ENCODE measurements at places on chromosomes 5 and 9.

GRCh38 chr5:16147179-16147900 is 32.3 kb downstream of the MARCHF11 start:
- no peak for DNase-seq

DNA sequence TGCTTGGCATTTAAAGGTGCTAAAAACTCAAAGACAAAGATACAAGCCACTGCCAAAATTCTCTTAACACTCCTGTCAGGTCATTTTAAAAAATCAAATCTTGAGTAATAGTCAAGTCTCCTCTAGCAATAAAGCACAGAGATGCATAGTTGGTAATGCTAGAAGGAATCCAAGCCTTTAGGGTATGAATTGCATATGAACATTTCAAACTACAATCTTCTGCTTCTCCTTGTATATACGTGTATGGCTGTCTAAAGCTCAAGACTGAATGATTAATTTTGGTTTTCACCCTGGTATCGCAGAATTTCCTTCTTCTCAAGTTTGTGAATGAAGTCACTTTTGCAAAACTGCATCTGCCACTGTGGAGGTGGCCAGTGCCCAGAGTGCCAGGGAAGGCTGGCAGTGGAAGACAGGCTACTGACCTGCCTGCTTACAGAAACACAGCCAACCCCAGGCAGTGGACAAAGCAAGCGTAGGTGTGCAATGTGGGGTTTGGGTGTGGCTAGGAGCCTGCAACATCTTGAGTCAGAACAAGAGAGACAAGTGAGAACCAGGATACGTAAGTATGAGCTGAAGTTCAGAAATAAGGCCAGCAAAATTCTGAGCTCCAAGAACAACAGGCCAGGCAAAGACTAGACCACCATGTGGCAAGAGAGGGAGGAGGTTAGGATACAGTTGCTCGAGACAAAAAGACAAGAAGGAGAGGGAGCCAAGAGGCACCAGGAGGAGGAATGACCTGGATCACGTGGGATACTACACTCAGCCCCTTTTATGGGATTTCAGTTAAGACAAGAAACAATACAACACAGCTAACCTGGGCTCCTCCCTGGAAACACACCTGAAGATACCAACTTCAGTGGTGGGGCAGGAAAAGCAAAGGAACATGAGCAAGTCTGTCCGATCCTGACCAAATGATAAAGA is 22.6 kb downstream of the MYO10 start:
- no peak for DNase-seq

- no peak for DNase-seq
Measured at GRCh38 chr9:78695519-78695918, 398.6 kb downstream of the PSAT1 start.

- DNase-seq = no peak
Measured at GRCh38 chr5:154236011-154236410, 45.5 kb downstream of the GALNT10 start.

DNA sequence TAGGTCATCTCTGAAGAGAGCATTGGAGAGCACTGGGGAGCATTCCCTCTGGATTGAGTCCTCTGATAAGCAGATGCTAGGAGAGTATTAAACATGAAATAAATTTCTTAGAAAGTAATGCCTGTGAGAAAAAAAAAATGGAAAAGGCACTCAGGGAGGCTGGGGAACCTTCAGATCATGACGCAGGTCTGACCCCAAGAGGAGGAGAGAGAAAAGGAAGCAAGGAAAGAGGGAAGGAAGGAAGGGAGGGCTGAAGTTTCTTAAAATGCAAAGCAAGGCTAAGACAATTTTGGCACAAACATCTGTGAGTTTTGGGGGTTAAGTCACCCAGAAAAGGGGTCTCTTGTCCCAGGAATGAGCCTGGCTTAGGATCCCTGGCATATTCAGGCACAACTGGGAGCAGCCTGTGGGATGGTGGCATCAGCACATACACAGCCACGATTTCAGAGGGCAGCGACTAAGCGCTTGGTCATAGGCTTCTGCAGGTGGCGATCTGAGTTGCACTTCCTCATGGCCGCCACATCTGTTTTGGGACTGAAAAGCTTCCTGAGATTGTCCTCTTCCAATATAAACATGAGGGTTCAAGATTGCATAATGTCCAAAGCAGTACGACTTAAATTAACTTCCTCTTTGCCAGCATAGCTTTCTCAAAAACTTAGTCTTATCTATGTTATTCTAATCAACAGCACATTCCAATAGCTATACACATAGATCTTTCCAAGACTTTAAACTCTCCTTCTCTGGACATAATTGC is 692.7 kb downstream of the DNAH5 start:
- no peak for DNase-seq

GRCh38 chr5:98639274-98639673 is 134.2 kb upstream of the RGMB start:
- no peak for DNase-seq

DNA sequence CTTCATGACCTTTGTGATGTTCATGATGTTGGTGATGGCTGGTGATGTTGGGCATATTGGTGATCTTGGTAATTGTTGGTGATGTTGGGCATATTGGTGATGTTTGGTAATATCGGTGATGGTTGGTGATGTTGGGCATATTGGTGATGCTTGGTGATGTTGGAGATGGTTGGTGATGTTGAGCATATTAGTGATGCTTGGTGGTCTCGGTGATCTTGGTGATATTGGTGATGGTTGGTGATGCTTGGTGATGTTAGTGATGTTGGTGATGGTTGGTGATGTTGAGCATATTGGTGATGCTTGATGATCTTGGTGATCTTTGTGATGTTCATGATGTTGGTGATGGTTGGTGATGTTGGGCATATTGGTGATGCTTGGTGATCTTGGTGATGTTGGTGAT is 73.8 kb downstream of the IRX2 start:
- no peak for DNase-seq

GRCh38 chr5:53871050-53871449 is 310.6 kb downstream of the NDUFS4 start:
- no peak for DNase-seq

DNA sequence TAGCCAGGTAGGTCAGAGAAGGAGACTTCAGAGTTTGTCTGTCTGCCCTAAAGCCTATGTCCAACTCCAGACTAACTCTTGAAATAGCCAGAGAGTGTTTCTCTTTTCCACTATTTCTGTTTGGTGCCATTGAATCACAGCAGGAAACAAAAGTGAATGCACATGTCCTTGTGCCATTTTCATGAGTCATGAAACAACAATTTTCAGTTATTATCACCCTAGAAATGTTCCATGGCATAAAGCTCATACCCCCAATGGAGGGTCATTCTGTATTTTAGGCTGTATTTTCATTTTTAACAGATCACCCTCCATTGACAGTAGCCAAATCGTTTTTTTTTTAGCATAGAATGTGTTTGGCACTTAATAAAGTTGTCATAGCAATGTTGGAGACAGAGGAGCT is 124.7 kb downstream of the PAPPA start:
- DNase-seq = no peak

DNA sequence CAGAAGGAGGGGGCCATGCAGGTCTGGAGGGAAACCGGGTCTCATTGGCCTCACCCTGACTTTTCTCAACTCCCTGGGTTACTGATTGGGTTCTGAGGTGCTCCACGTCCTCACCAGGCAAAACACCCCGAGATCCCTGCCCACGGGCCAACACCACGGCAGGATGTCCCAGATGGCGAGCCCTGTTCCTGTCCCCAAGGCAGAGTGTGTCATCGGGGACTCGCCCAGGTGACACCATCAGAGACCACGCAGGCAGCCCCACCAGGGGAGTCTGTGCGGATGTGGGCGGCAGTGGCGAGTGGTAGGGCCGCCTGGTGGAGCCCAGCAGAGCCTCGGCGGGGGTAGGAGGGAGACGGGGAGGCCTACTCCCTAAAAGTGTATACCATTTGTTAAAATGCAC is 59.0 kb upstream of the UBAC1 start:
- DNase-seq = no peak

GRCh38 chr9:131107760-131108159 is 11.4 kb downstream of the AIF1L start:
- DNase-seq = no peak

DNA sequence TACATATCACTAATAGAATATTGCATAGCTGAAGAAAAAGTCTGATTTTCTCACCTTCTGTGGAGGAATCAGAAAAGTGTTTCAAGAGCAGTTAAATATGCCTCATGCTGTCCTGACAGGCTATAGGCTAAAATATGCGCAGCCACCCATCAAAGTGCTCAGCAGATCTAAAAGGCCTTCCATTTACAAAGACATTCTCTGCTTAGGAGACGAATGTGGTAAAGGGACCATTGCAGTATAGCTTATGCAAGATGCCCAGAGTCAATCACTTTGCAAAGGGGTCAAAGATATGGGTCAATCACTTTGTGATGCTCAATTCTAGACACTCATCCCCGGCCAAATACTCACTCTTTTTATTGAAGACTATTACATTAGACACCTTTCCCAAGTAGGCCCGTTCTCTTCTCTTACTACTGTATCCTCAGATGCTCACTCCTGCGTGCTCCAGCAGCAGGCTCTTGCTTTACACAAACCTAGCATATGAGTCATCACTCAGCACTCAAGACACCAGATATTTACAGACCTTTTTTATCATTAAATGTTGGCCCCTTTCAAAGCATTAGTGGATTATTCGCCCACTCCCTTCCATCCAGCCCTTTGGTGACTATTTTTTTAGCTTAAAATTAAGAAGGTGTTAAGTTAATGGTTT is 568.2 kb upstream of the CDH18 start:
- no peak for DNase-seq

DNA sequence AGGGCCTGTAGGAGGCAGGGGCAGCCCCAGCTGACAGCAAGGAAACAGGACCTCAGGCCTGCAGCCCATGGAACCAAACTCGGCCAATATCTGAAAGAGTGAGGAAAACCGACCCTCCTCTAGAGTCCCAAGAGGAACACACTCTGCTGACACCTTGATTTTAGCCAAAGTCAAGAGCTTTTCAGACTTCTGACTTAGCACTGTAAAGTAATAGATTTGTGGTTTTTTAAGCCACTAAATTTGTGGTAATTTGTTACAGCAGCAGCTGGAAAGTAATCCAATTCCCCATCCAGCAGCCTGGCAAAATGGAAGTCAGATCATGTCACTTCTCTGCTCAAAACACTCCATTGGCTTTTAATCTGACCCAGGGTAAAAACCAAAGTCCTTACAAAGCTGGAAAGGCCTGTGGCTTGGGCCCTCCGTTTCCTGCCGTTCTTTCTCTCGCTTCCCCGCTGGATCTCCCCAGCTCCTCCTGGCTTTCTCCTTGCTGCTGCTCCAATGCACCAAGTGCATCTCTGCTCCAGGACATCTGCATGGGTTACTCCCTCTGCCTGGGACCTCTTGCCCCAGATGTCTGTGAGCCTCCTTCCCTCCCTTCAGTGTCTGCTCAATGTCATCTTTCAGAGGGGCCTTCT is 79.0 kb downstream of the C5orf15 start:
- no peak for DNase-seq

- DNase-seq = no peak
Measured at GRCh38 chr5:107387526-107388140, 283.1 kb downstream of the EFNA5 start.

- DNase-seq = no peak
Measured at GRCh38 chr5:135327429-135328127, 71.5 kb downstream of the MACROH2A1 start.

DNA sequence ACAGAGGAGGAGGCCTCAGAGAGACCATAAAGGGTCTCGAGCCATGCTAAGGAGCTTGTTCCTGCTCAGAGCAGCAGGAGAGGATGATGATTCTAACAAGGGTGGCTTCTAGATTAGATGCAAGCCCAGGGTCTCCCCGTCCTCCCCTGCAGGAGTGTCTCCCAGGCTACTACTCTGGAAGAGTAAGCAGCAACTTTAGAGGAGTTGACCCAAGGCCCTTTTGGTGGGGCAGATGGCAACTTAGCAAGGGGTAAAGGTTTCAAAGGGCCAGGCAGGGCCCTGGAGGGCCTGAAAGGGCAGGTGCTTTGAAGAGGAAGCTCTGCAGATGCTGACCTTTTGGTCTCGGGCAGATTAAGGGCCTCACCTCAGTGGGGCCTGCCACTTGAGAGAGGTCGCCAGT is 174.9 kb downstream of the GABBR2 start:
- no peak for DNase-seq

- no peak for DNase-seq
Measured at GRCh38 chr5:14190194-14191164, 47.3 kb downstream of the TRIO start.

GRCh38 chr9:7968687-7969086 is 169.1 kb upstream of the DMAC1 start:
- no peak for DNase-seq

GRCh38 chr5:42351956-42352355 is 71.3 kb upstream of the GHR start:
- DNase-seq = no peak

DNA sequence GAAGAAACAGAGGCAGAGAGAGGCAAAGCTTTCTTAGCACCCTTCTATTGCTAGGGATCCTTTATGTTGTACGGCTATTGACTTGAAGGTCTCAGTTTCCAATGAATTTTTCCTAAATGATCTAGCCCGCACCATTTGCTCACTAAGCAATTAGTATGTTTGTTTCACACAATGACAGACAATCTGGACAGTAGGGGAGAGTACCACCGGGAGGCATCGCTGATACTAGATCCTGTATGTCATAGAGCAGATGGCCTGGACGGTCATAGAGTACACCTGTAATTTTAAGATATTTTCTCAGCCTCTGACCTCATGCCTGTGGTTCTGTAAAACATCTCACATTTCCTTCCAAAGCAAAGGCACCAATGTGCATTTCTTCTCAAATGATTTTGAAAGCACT is 194.3 kb downstream of the TLE4 start:
- no peak for DNase-seq

GRCh38 chr5:142870532-142871362 is 100.6 kb downstream of the ARHGAP26 start:
- no peak for DNase-seq

DNA sequence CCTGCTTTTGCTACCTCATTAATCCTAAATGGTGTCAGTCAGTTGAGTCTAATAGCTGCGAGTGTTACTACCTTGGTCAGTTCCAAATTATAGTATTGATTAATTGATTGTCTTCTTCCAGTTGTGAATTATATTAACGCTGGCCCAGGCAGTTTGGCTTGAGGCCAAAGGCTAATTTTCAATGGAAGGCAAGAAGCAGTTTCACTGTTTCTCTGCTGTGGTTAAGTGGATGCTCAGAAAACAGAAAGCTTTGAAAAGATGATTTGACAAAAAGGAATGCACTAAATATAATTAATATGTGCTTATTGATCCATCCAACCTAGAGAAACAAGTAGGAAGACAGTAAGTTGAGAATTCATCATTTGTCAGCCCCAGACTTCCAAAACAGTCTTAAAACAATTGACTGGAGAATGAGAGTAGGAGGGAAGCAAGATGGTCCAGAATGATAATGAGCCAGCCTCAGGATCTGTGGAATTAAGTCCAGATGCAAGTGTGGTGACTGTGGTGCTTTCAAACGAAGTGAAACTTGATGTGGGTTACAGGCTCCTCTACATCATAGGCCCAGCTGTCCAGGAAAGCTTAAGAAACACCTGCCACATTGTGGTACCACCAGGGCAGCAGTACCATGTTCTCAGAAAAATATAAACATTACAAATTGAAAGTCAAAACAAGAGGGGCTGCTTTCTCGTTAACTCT is 1371.0 kb upstream of the DMAC1 start:
- DNase-seq = no peak
